Epithelial cell of prostate (primary cell): ENCODE measurements at places on chromosomes 16 and 17.

- DNase-seq, result no peak
These were observed 25.5 kb upstream of the CBX4 start for GRCh38 chr17:79864617-79865250.

DNA sequence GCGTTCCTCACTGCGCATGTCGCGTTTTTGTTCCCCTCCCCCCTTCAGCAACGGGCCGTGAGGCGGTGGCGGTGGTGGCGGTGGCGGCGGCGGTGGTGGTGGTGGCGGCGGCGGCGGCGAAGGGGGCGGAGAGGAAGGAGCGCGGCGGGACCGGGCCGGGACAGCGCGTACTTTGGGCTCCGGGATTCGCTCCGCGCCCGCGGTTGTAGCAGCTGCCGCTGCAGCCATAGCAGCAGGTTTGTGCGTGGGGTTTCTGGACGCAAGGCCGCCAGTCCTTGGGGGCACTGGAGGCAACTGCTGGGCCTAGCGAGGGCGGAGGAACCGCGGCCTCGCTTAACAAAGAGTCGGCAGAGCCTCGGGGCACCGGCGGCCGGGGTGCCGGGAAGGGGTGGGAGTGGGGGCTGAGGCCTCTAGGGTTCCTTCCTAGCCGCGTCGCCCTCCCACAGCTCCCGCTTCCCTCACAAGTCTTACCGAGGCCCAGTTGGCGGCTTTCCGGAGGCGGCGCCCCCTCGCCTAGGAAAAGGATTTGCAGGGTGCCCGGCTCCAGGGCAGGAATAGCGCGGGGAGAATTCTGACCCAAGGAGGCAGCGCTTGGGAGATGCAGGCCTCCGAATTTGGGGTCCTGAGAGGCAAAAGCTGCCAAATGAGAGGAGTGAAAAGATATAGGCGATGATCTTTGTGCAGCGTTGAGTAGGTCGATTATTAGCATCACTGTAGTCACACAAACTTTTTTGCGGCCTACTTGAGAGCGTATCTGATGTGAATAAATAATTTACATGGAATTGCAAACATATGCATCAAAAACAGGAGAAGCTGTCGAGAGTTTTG lies at the start of gene DDX42:
TSS of gene DDX42 (plus strand) at position 30 of the 828 bp plus-strand sequence. CDS start 12,880 bp downstream, outside the sequence.
- no peak for DNase-seq

DNA sequence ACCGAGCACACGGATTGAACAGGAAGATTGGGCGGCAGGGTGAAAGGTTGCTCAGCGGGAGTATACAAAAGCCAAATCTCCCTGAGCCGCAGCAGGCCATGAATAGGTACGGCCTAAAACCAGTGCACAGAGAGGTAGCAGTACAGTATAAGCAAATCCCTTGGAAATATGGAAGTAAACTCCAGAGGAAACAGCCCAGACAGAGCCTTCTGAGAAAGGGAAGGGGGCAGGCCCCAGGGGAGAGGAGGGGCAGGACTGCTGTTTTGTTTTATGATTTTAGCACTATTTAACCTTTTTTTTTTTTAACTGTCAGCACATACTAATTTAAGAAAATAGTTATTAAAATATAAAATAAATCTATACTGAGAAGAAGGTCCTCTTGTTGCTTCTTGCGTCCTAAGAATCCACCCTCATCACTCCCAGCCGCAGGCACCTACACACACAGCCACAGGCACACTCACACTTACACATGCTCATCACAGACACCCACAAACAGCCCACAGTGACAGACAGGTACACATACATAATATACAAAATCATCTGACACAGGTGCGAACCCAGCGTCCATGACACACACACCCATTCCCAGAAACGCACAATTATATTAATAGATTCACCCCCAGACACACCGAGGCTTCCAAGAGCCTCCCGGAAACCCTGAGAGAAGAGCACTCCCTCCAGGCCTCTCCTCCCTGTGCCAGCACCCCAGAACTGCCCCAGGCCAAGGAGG lies 12.8 kb downstream of the PLXDC1 start:
- DNase-seq, result no peak

- no peak for DNase-seq
These were observed 62.3 kb upstream of the HS3ST2 start for GRCh38 chr16:22751685-22752084.

DNA sequence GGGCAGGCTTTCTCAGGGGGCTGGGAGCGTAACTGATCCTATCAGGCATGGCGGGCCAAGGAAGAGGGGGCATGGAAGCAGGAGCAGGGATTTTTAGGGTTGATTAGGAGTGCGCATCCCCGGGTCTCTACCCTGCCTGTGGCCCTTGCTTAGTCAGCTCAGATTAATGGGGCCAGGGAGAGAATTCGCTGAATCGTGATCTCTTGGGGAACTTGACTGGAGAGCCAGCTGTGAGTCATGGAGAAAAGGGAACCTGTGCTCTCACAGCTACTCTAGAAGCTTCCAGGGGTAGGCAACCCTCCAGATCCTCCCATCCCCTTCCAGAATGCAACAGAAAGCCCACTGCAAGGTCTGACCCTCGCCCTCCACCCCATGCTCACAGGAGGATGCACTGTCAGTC lies 3.6 kb downstream of the FOXN1 start:
- DNase-seq, result no peak

DNA sequence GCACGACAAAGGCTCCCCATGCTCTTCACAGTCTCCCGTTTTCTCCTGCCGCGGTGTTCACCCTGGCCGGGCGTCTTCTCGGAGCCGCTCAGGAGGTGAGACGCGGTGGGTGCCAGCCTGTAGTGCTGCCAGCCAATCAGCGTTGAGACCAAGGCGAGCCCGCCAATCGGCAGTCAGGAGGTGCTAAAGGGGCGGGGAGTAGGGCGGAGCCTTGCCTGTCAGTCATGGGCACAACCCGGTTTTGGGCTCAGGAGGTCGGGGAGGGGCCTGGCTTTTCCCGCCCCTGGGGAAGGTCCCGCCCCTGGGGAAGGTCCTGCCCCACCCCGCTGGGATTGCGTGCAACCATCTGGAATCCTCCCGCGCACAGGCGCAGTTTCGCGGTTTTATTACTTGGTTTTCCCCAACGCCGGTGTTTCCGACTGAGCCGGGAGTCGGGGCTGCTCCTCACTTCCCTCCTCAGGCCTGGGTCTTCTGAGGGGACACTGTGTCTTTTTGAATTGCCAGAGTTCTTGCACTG lies at the start of gene PRDM7:
TSS of gene PRDM7 (minus strand) at position 92 of the 517 bp plus-strand sequence. CDS start 1,421 bp downstream, outside the sequence.
- peak; percentile 86 for DNase-seq

- DNase-seq, result no peak
These were observed 2.4 kb downstream of the MEAK7 start for GRCh38 chr16:84502075-84502474.

DNA sequence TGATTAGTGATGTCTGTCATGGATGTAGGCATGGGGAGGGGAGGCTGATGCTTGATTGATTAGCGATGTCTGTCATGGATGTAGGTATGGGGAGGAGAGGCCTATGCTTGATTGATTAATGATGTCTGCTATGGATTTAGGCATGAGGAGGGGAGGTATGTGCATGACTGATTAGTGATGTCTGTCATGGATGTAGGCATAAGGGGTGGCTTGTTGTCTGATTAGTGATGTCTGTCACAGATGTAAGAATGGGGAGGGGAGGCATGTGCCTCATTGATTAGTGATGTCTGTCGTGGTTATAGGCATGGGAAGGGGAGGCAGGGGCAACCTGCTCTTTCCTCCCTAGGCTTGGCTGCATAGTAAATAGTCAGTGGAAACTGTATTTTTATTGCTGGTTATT lies 409.4 kb downstream of the HAPSTR1 start:
- DNase-seq, result no peak

DNA sequence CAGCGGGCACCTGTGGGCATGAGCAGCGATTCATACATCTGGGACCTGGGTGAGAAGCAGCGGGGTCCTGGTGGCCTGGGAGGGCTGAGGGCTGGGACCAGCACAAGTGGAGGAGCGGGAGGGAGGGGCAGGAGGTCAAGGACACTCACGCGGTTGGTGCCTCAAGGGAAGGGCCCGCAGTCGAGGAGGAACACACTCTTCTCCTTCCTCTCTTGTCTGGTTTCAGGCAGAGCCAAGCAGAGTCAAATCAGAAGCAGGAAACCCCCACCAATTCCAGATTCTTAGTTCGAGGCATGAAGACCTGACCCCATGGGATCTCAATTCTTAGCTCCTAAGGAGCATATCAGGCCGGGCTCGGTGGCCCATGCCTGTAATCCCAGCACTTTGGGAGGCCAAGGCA lies 15.7 kb downstream of the DNAI2 start:
- no peak for DNase-seq

GRCh38 chr16:19776565-19776964 lies 58.5 kb downstream of the IQCK start:
- no peak for DNase-seq

DNA sequence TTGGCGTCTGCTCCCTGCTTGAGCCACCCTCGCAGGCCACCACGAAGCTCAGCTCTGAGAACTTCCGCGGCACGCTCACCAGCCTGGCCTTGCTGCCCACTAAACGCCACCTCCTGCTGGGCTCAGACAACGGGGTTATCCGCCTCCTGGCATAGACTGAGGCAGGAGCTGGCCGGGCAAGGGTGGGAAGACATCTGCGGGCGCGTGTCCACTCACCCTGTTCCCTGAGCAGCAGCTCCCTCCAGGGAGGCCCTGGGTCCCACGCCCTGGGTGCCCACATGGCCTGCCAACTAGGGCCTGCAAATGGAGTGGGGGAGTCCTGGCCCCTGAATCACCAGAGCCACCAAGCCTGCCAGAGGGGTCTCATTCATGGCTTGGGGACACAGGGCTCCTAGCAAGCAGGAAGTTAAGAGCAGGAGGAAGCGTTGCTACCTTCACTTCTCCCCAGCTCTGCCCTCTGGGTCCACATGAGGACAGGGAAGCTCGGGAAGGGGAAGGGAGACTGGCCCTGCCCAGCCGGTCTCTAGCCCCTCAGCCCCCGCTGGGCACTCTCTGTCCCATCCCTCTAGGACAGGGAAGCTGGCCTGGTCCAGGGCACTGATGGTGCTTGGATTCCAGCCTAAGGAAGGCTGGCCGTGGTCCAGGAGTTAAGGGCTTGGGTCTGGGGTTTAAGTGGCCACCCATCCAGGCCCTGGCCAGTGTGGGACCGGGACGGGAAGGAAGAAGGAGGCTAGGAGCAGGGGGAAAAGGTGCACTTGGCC lies 5.0 kb upstream of the SERPINF2 start:
- DNase-seq, result no peak

DNA sequence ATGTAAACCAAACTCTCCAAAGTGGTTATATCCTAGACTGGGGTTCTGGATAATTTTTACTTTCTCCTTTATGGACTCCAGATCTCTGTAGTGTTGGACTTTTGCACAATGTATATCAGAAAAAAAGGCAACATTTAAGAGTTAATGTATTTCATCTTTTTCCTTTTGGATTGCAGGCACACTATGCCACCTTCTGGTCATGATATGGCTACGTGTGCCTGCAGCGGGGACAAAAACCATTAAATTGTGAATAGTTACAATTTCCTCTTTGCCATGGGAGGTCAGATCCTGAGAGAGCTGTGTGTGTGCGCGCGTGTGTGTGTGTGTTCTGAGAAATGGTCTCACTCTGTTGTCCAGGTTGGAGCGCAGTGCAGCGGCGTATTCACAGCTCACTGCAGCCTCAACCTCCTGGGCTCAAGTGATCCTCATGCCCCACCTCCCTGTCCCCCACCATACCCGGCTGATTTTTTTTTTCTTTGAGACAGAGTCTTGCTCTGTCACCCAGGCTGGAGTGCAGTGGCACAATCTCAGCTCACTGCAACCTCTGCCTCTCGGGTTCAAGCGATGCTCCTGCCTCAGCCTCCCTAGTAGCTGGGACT lies 4.3 kb upstream of the SGF29 start:
- DNase-seq, result no peak

DNA sequence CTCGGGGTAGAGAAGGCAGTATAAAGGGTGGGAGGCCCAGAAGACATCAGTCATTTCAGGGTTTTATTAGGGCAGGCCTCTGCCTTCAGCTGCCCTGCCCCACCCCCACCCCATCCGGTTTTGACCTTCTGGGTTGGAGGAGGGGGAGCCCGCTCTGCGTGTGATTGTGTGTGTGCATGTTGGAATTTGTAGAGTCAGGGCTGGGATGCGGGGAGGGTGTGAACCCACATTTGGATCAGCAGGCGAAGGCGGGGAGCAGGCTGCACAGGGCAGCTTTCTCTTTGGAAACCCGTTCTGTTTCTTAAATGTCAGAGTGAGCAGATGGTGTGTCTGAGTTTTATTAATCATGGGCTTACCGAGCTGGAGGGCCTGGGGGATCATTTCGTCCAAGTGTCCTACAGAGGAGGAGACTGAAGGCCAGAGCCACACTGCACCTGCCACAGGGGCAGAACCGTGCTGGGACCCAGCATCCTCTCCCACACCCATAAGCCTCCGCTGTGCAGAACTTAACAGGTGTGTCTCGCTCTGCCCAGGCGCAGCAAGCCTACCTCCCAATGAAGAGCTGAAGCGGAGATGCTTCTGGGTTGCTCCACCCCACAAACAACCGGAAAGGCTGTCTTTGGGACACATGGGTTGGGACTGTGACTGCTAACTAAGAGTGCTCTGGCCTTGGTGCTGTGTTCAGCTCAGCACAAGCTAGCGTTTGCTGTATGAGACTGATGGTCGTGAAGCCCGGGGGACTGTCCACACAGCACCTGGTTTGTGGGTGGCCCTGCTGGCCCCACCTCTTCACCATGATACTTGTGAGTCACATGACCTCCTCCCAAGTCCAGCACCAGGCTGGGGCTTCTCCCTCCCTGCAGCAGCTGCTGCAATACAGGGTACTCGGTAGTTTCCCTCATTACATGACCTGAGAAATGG lies 70.9 kb upstream of the GSE1 start:
- no peak for DNase-seq

DNA sequence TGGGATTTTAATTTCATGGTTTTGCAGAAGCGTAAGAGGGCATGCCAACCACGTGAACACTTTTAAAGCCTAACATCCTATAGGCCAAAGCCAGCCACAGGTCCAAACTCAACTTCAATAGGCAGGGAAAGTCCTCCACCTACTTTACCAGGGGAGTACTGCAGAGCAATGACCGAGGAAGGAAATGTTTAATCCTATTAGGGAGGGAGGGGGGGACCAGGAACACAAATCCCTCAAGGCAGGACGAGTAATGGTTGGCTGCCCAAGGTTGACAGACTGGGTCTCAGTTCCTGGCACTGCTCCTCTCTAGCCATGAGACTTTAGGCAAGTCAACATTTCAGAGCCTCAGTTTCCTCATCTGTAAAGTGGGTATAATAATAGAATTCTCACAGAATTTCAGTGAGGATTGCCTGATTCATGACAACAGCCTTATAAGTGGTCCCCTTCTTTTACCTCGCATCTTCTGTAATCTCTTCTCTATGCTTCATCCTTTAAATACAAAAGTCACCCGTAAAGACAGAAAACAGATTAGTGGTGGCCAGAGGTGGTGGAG lies 315.8 kb downstream of the HAPSTR1 start:
- DNase-seq, result no peak
